Activated T-helper 1 cell treated with anti-CD3 and anti-CD28 coated beads, Interleukin-2, amount 50 U/mL, for 16 hours (primary cell): ENCODE measurements at places on chromosomes 6 and 20.

DNA sequence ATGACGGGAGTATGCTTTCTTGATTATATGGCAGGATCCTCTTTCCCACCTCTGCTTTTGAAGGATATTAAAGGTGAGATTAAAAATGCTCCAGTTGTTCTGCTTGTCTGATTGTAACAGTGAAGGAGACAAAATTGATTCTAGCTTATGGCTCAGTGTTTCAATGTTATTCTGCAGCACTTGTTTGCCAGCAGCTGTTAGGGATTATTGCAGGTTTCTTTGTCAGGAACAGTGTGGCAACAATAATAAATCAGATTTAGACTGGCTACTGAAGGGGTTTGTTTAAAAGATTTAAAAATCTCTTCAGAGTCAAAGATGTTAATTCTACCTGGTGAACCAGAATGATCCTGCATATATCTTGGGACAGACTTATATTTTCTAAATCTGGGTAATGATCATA, 126.9 kb downstream of the LAMA2 start:
- no peak for DNase-seq

- no peak for DNase-seq
These were observed 12.7 kb upstream of the GATA5 start for GRCh38 chr20:62488470-62488869.

GRCh38 chr6:126427713-126428112, 87.8 kb downstream of the CENPW start:
- no peak for DNase-seq

GRCh38 chr6:124747349-124747748, 214.9 kb upstream of the RNF217 start:
- no peak for DNase-seq

GRCh38 chr6:127971945-127972391, 71.1 kb upstream of the THEMIS start:
- no peak for DNase-seq

- no peak for DNase-seq
These were observed 185.5 kb upstream of the AKAP12 start for GRCh38 chr6:151054306-151054705.

- DNase-seq = no peak
These were observed 1955.7 kb upstream of the DEFB115 start for GRCh38 chr20:29301624-29302259.

DNA sequence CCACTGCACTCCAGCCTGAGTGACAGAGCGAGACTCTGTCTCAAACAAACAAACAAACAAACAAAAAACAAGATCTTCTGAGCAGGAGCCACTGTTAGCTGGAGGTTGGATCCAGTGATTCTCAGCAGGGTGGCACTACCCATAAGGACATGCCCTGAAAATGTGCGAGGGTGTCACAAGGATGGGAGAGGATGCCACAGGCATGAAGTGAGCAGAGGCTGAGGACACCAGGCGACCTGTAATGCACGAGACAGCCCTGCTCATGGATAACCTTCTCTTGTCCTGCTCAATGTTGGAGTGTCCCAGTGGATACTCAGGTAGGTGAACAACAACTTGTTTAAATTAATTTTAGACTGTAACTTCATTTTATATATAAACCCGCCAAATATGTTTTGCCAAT, 76.8 kb downstream of the KCNB1 start:
- no peak for DNase-seq
